ENCODE measurements at places on chromosomes 6 and 20. TPM values are rescaled to one million over a fixed set of nuclear protein-coding genes. Genes with fewer than 3 reads are reported as not detected.

Gene NKAIN4
- total RNA-seq: not detected

Gene SLC17A3
- total RNA-seq: not detected

Gene ZC2HC1B
- not detected for total RNA-seq

Gene FERMT1
- total RNA-seq: 30.2 TPM

GRCh38 chr6:37058084-37058586 is 52.7 kb downstream of the FGD2 start:
- no peak overlapping the region for H3K4me3 ChIP-seq
- no peak overlapping the region for H3K27ac ChIP-seq
- no peak for DNase-seq
- H3K36me3 ChIP-seq: no peaks in the 10 kb centered on the region
- H3K4me1 ChIP-seq: peaks cover 8% of the 10 kb centered on the region
- H3K27me3 ChIP-seq: no peaks in the 10 kb centered on the region

GRCh38 chr6:110814102-110815014 is 911 bp downstream of the CDK19 start:
- peak; percentile 61 for DNase-seq
- H3K4me3 ChIP-seq: peak overlapping the region; percentile 62
- H3K36me3 ChIP-seq: no peaks in the 10 kb centered on the region

DNA sequence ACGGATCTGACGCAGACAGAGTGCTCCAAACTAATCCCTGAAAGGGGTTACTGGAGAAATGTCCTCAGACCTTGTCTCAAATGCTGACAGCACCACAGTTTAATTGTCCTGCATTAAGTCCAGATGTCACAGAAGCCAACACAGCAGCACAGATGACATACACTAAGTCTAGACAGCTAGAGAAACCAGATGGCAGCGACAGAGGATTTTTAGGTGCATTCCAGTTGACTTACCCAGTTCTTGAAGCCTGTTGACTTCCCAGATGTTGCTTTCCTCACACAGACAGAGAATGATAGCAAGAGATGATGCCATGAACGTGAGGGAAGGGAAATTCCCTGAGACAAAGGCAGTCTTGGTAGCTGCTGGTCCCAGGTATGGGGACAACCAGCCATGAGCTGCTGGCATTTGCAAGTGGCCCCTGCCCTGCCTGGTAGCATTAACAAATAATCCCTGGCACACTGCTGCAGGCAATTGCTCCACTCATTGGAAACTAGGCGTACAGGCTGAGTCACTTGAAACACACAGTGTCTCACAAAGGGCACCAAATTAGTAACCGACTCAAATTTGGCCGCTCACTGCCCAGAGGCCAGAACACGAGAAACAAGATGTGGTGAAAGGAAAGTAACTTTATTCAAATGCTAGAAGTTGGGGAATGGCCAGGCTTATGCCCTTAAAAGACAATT is 52.2 kb downstream of the ADGB start:
- no peaks in the 10 kb centered on the region for H3K4me1 ChIP-seq
- no peak for DNase-seq
- no peak overlapping the region for H3K27ac ChIP-seq
- H3K36me3 ChIP-seq: no peaks in the 10 kb centered on the region
- H3K27me3 ChIP-seq: no peaks in the 10 kb centered on the region

DNA sequence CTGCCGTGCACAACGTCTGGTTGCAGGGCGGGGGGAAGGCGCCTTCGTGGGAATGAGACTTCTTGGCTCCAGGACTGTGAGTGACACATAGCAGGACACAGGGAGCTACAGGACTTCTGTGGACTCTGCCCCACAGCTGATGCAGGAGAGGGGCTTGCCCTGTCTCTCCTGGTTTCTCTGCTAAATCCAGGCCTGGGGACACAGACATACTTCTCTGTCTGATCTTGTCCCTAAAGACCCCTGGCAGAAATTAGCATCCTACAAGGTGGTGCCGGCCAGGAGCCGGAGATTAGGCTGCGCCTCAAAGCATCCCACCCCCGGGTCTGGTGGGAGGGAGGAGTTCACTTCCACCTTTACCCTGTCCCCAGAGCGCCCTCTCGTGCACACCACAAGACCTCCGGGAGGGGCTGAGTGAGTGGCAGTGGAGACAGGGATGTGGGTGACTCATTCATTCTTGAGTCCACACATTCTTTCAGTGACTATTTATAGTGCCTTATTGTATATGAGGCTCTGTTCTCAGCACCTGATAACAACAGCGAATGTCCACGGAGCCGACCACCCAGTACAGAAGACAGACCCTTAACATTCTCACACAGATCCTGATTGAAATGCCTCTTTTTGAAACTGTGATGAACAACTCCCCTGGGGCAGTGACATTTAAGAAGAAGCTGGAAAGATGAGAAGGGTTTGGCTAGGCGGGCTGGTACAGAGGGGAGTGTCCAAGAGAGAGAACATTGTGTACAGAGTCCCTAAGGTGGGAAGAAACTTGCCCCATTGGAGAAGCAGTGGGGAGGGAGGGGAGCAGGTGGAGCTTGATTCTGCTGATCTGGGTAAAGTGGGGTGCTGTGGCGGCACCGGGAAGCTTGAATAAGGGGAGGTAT is 39.0 kb downstream of the GMPR start:
- H3K27me3 ChIP-seq: no peaks in the 10 kb centered on the region
- peak; percentile 52 for DNase-seq
- peaks cover 18% of the 10 kb centered on the region for H3K4me1 ChIP-seq
- H3K4me3 ChIP-seq: no peak overlapping the region

All from transverse colon (tissue), 4 donors.